Stimulated activated memory B cell treated with anti-CD40 and anti-IgM and Interleukin-4, amounts not matched to agents 10 μg/mL and 1 μg/mL and 100 μg/mL, for 72 hours (primary cell): ENCODE measurements at places on chromosomes 16 and 17.

GRCh38 chr17:4485676-4486646, 12.7 kb upstream of the SPNS2 start:
- peak; percentile 65 for ATAC-seq

- no peak for ATAC-seq
Observed at GRCh38 chr16:68995011-68995504, 110.4 kb upstream of the HAS3 start.

GRCh38 chr16:85303354-85303883, 191.1 kb upstream of the CIBAR2 start:
- peak; percentile 44 for ATAC-seq

- ATAC-seq: no peak
Observed at GRCh38 chr16:89050868-89051311, 42.8 kb upstream of the ACSF3 start.

DNA sequence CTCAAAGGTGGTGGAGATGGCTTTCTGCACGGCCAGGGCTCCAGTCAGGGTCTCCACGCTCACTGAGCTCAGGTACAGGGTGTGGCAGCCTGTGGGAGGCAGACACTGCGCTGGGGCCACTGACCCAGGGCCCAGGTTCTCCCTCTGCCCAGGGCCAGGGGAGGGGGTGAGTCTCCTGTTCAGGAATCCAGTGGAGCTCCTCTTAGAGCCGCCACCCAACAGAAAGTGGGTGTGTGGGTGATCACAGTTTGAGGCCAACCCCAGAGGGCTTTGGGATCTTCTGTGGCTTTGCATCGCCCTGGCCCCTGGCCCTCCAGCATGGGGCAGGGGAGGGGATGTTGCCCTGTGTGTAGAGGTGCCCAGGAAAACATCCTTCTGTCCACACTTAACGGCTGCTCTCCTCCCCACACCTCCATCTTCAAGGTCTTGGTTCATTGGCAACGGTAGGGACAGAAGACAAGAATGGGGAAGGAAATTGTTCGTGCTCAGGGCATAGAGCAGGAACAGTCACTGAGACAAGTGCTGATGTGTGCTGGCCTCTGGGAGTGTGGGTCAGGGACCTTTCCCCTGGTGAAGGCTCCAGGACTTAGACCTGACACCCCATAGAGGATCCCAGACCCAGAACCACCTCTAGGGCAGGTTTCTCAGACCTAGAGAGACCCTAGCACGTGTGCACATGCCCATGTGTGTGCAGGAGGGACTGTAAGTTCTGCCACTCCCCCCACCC, 21.5 kb downstream of the TNS4 start:
- peak; percentile 35 for ATAC-seq

GRCh38 chr17:77907497-77908461, 50.7 kb upstream of the TNRC6C start:
- no peak for ATAC-seq

DNA sequence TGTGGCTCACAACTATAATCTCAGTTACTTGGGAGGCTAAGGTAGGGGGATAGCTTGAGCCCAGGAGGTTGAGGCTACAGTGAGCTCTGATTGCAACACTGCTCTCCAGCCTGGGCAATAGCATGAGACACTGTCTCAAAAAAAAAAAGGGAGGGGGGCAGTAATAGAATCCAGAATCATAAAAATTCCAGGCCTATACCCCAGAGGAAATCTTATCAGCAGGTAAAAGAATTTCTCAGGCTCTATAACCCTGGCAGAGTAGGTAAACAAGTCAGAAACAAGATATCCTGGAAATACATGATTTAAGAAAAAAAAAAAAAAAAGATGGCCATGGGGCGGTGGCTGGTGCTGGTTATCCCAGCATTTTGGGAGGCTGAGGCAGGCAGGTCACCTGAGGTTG, 12.9 kb downstream of the SPAG9 start:
- ATAC-seq: no peak

DNA sequence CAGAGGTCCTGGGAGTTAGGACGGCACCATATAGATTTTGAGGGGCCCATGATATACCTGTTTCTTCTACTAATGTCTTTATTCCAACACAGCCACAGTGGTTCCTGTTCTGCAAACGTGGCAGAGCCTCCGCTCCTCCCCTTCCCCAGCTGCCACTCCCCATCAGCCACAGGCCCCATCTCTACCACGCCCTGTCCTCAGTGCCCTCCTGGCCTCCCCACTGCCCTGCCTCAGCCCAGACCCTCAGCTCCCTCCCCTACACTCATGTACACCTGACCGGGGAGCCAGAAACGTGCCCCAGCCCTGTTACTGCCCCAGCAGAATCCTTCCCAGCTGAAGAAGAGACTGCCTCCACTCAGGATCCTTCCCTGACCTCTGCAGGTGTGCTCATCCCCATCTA, 11.9 kb upstream of the RBFOX3 start:
- ATAC-seq: no peak

- no peak for ATAC-seq
Observed at GRCh38 chr16:56632156-56632847, at the start of gene MT1M. TSS of gene MT1M (plus strand) at chr16:56632659. CDS start at chr16:56632732, 73 bp downstream.

- no peak for ATAC-seq
Observed at GRCh38 chr16:80012586-80012985, 412.0 kb upstream of the MAF start.

GRCh38 chr17:17232303-17232621, 4.7 kb downstream of the FLCN start:
- no peak for ATAC-seq
